ENCODE measurements at places on chromosomes 1 and 21. TPM values are rescaled to one million over a fixed set of nuclear protein-coding genes. Genes with fewer than 3 reads are reported as not detected.

E2F2 gene
- total RNA-seq = 2.3 TPM

RGS18 gene
- total RNA-seq = 1.3 TPM

CRNN gene
- not detected for total RNA-seq

LCE3D gene
- total RNA-seq = not detected

TP73 gene
- total RNA-seq = 0.16 TPM

CLCA4 gene
- total RNA-seq = not detected

LRRC38 gene
- total RNA-seq = 0.39 TPM

SYT14 gene
- 0.48 TPM for total RNA-seq

ECM1 gene
- total RNA-seq = 77.4 TPM

IKBKE gene
- 8.8 TPM for total RNA-seq

CELA2B gene
- not detected for total RNA-seq

GUCA2A gene
- total RNA-seq = not detected

TGFB2 gene
- 27.2 TPM for total RNA-seq

CDCA8 gene
- total RNA-seq = 6.2 TPM

All from epithelial cell of alveolus of lung (primary cell).